ENCODE measurements at places on chromosomes 5 and 9.

- no peak for DNase-seq
Observed at GRCh38 chr5:136030252-136030651, 1.5 kb downstream of the TGFBI start.

DNA sequence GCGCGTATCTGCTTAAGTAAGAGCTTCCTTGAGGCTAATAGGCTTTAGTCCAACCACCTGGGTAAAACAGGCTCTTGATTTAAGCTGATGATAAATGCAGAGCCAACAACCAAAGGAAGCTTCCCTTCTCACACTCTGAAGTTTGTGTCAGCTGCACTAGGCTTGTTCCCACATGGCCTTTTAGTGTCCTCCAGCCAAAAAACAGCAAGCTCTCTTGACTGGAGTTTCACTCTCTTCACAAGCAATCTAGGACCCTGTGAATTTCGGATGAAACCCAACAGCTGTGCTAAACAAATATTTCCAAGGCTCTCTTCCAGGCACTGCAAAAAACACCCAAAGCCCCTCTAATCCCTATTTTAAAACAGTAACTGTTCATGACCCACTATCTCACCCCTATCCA lies 63.9 kb downstream of the SAXO1 start:
- DNase-seq, result no peak

DNA sequence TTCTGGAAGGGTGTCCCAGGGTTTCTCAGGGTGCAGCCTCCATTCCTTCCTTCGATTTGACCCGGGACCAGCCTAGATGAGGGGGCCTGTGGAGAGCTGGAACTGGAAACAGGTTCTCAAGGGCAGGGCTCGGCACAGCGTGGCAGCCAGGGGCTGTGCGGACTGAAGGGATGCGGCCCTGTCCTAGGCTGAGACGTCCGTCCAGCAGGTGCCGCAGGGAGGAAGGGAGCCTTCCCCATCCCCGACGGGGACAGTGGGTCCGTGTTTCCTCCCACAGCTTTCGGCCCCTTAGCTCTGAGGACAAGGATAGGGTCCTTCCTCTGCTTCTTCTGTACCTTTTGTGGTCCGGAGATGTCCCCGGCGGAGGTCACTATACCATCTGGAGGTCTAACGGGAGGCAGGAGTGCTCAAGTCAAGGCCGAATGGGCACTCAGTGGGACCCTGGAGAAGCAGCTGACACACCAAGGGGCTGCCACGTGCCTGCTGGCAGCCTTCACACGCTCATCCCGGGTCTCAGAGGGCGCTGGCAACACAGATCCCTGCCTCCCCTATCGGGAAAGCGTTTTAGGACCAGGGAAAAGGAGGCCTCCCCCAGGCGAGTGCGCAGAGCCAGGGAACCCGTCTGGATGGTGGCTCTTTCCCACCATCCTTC lies 49.9 kb downstream of the USP20 start:
- peak; percentile 29 for DNase-seq

GRCh38 chr5:95975703-95976102 lies 14.1 kb upstream of the ELL2 start:
- DNase-seq, result no peak

DNA sequence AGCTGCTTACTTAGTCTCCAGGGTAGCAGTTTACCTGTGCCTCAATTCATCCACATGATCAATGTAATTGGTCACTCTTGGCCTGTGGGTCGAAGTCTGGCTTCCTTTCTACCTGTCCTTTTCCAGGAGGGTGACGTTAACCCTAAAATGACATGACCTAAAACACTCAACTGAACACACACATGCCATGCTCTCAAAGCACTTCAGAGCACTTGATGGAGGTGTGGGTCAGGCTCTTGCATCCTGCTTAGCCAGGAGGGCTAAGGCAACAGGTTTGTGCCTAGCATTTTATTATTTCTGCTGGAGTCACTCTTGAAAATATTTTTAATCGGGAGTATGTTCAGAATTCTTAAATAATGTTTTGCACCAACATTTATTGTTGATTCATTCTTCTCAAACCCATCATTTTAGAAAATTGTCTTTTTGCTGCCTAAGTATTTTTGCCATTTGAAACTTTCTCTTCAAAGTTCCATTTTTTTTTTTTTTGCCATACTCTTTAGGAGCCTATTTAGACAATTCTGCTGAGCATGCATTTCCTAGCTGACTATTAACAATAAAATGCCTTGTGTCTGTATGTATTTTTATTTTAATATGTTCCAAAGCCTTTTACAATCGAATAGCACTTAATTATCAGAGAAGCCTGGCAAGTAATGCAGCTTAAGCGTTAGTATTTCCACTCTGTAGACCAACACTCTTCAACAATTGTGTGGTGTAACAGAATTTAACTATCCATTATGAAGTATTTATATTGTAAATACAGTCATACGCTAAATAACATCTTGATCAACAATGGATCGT lies 59.1 kb downstream of the ATP10B start:
- no peak for DNase-seq

- no peak for DNase-seq
Observed at GRCh38 chr5:66931651-66932050, 264.9 kb downstream of the CD180 start.
